ENCODE measurements at places on chromosomes 4 and X.

DNA sequence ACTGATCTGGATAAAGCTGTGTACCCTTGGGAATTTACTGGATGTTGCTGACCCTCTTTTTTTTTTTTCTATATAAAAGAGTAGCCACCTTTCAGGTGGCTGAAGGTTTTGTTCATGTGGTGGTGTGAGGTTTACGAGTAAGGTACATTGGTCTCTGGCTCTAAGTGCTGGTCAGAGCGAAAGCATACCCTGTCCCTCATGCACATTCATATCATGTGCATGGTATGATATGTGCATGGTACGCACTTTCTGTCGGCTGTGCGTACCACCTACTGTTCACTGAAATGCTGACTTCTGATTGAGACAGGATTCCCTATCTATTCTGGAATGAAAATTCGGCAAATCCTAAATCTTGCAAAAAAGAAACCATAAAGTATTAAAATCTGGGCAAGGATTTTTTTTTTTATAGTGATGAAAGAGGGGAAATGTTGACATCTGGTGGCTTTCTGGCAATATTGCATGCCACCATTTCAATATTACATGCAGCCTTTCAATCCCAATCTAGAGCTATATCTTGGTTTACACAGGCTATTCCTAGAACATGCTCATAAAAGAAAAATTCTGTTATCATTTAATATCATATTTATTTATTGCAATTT is 32.8 kb downstream of the FAM149A start:
- DNase-seq: no peak

- no peak for DNase-seq
These were observed 174.4 kb downstream of the FHIP1A start for GRCh38 chr4:151583157-151583914.

DNA sequence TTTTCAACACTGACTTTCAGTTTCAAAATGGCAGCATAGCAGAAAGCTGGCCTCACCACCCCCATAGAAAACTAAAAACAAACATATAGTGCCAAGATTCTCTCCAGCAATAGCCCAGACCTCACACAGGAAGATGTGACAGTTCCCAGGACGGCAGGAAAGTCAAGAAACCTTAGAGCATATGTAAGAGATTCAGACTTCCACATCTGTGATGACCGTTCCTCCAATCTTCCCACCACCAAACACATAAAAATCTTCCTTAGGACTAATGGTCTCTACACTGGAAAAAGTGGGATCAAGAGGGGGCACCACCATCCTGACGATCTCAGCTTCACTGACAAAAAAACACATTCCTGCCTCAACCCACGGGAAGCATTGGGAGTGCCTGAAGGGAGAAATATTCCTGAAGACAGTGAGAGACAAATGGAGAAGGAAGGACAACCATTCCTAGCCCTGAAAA is 134.1 kb upstream of the CPXCR1 start:
- no peak for DNase-seq

GRCh38 chrX:137792214-137792613 is 226.3 kb downstream of the ZIC3 start:
- DNase-seq: no peak

DNA sequence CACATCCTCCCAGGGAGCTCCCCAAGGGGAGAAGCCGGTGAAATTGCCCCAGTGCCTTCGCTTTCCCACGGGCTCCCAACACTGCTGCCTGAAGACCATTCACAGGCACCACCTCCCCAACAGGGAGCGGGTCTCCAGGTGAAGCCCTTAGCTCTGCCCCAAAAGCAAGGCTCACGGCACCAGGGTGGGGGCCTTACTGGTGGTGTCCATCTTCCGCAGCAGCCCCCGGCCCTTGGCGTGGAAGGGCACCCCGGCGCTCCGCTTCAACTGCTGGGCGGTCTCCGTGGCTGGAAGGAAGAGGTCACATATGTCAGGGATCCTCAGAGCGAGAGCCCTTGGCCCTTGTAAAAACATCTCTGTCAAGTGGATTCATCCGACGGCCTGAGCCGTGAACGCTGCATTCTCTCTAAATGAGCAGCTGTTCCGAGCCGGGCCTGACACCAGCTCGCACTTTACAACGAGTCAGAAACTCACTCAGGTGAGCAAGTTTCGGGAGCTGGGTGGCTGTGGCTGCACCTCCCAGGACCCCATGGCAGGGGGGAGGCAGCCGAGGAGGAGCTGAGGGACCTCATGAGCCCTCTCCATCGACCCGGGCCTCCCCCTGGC is 20.9 kb downstream of the NELFA start:
- DNase-seq: no peak

DNA sequence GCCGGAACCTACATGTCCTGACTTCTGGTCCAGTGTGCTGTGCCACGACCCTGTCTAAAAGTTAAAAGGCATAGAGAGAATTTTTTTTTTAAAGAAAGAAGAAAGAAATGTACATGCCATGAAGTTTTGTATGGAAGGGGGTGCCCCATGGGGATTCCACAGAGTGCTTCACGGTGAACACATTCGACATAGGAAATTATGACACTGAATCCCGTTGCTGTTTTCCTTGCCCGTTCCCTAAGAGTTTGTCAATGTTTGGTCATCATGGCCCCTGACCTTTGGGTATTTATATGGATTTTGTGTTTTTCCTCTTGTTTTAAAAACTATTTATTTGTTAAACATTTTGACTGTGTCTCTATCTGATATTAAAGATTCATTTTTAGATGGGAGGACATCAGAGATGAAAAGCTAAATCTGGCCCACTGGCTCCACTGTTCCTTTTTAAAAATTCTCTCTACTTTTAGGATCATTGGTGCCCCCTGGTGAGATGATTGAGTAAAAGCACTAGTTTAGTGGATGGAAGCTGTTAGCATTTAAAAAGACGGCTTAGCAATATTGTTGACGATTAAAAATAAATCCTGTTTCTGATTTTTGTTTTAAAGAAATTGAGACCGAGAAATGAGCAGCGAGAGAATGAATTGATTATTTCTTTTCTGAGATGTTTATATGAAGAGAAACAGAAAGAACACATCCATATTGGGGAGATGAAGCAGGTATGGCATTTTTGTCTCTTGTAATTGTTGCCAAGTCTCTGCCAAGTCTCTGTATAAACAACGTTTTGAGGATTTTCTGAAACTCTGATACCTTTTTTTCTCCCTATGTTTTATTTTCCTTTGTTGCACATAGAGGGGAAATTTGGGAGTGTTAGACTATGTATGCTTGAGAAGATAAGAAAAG is 75.0 kb downstream of the PTTG2 start:
- peak; percentile 69 for DNase-seq

DNA sequence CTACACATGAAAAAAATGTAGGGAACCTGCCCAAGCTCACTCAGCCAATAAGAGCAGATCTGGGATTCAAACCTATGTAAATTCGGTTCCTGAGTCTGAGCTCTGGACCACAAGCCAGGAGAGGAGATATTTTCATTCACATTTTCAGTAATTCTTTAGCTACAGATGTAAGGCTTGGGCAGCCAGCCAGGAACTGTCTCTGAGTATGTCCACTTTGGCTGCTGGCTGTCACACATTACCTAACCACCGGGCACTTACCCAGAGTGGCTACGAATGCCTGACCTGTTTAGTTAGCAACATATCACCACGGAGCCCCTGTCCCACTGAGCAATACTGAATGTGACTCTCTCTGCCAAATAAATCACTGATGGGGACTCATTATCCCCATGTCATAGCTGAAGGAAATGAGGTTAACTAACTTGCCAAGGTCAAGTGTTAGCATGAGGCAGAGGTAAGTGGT is 15.3 kb downstream of the USP46 start:
- DNase-seq: no peak

DNA sequence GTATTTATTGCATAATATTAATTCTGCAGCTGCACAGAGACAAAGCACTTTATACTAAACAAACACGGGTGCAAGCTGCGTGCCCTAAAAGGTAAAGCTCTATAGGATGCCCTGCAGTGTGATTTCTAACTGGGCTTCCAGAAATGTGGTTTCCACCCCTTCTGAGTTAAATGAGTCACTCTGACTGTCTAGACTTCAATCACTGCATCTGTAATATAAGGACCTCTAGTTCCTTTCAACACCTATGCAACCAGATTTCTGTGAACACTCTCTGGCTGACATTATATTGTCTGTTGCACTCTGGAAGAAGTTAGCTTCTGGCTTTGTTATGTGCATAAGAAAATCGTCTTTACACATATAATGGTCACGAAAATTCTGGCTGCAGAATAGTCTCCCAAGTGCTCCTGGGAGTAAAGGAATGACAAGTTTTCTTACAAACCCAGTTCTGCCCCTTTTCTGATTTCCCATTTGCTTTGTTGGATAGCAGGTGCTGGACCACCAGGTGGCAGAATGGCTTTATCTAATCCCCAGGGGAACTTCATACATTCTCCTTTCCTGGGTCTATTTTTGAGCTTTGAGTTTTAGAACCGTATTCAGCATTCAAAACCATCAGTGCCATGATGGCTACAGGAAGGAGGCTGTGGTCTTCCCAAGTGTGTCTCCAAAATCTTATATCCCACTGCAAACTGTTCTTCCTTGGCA is 842.2 kb downstream of the STIM2 start:
- no peak for DNase-seq

DNA sequence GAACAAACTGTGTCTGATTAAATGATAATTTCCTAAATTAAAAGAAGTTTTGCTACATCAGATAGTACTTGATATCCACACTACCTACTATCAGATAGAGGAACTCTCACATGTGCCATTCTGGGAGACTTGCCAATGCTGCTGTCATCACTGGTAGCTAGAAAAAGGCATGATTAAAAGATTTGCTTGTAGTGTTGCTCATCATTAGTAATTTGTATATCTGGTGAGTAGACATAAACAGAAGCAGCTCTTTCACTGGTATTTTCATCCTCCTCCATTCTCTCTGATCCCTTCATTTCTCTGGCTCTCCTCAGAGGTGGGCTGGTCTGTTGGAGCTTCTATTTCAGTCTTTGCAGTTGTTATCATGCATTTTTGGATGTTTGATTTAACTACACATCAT is 56.0 kb downstream of the SPRY1 start:
- no peak for DNase-seq

GRCh38 chr4:56752985-56753384 is 68.5 kb downstream of the SPINK2 start:
- DNase-seq: no peak

GRCh38 chr4:6907658-6908191 is 1.9 kb upstream of the TBC1D14 start:
- no peak for DNase-seq

DNA sequence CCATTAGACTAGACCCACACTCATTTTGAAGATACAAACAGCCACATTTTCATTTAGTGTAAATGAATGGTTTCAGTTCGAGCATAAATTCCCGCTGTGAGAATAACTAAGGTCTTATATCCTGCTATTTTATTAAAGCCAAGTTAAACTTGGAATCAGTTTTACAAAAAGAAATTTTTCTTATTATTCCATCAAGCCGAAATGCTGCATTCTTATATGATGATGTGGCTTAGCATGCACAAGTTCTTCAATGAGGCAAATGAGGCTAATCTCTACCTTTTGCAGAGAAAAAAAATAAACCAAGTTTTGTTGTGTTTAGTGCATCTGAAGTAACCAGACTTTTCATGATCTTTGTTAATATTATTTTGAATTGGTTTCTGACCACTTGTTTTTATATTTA is 953.9 kb upstream of the PCDH10 start:
- no peak for DNase-seq

- no peak for DNase-seq
These were observed 30.9 kb downstream of the RASSF6 start for GRCh38 chr4:73589261-73589847.

DNA sequence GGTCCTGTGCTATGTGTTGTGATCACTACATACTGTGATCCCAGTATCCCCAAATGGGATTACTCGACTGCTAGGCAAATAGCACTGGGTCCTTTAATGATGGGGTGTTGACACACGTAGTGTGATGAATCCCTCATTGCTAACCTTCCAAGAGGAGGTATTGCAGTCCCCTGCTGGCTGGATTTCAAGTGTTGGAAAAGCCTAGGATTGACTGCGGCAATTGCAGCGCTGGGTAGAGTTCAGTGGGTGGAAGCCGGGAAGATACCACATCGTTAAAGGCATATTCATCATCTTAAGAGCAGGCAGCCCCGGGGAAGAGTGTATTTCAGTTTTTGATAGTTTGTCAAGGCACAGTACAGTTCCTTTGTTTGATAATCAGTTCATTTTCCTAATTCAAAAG is 159.9 kb downstream of the TRIML1 start:
- no peak for DNase-seq

All from CD4-positive, alpha-beta T cell treated with Interleukin-2 at 100 ng/mL for 4 hours (primary cell).